ENCODE measurements at places on chromosomes 16 and 17. TPM values are rescaled to one million over a fixed set of nuclear protein-coding genes. Genes with fewer than 3 reads are reported as not detected.

- no peak for DNase-seq
Measured at GRCh38 chr16:49608098-49608497, 234.5 kb downstream of the C16orf78 start.

DNA sequence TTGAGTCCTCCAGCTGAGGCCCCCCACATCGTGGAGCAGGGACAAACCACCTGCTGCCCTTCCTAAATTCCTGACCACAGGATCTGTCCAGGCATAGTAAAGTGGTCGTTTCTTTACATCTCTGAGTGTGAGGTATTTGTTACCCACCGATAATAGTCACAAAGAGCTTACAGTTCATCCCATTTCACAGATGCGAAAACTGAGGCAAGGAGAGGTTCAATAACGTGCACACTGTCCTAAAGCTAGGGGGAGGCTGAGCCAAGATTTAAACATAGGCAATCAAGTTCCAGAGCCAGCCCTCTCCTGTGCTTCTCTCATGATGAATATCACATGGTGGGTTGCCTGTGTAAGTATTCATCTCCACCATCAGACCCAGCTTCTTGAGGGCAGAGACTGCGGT, 135.4 kb downstream of the CCT6B start:
- no peak for DNase-seq

- no peak for DNase-seq
Measured at GRCh38 chr17:37828651-37829124, 83.8 kb upstream of the HNF1B start.

GRCh38 chr17:10126616-10127501, 71.5 kb downstream of the GAS7 start:
- no peak for DNase-seq

DNA sequence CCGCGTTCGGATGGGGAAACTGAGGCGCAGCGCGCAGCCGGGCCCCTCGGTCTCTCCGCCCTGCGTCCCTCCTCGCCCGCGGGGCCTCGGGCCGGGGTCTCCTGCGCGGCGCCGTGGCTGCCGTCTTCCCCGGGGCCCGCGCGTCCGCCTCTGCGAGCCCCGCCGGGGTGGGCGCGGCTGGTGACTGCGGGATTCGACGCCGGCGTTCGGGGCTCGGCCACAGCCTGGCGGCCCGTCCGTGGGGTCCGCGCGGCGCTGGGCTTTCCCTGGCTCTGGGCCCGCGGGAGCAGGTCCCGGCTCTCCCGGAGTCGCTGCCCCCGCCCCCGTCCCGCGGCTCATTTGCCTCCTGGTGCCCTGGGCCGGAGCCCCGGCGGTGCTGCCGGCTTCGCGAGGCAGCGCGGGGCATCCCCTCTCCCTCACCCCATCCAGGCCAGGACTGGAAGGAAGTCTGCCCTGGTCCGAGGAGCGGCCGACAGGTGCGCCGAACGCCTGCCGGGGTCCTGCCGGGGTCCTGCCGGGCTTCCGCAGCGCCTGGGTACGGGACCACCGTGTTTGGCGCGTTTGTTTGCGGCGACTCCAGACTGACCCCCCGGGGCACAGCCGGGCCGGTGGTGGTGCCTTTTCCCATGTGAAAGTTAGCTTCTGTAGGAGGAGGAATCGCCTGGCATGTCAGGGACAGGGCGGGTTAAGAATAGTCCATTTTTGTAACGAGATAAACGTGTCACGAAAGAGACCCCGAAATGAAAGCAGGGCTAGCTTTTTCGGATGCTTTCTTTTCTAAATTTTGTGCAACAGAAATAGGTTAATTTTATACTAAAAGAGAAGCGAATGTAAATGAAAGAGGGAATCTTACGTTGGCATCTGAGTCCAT, 671 bp downstream of the CHMP6 start:
- DNase-seq = no peak

- no peak for DNase-seq
Measured at GRCh38 chr17:55660178-55660886, 62.3 kb downstream of the TMEM100 start.

- DNase-seq = no peak
Measured at GRCh38 chr17:31803494-31804213, 55.4 kb downstream of the COPRS start.

GRCh38 chr16:66695471-66695934, 1.0 kb downstream of the CMTM4 start:
- no peak for DNase-seq

- no peak for DNase-seq
Measured at GRCh38 chr16:72482695-72483094, 310.7 kb upstream of the PMFBP1 start.

GRCh38 chr17:10052106-10052813, 146.1 kb downstream of the GAS7 start:
- DNase-seq = no peak

- DNase-seq = no peak
Measured at GRCh38 chr16:63061319-63061718, 1025.1 kb upstream of the CDH8 start.

DNA sequence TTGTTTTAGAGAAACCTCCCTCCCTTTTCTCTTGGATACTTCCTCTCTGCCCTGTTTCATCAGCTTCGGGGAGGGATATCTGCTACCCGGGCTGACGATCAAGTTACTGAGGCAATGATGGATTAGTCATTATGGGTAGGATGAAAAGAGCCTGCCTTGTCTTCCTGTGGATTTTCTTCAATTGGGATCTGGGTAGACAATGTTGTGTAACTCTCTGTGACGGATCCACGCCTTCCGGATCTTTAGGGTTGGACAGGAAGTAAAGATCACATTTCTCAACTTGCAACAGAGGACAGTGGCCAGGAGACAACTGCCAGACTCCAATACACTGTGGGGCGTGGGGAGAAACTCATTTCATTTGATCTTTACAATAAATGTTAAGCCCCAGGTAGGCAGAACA, 11.3 kb upstream of the CHST6 start:
- peak; percentile 61 for DNase-seq

DNA sequence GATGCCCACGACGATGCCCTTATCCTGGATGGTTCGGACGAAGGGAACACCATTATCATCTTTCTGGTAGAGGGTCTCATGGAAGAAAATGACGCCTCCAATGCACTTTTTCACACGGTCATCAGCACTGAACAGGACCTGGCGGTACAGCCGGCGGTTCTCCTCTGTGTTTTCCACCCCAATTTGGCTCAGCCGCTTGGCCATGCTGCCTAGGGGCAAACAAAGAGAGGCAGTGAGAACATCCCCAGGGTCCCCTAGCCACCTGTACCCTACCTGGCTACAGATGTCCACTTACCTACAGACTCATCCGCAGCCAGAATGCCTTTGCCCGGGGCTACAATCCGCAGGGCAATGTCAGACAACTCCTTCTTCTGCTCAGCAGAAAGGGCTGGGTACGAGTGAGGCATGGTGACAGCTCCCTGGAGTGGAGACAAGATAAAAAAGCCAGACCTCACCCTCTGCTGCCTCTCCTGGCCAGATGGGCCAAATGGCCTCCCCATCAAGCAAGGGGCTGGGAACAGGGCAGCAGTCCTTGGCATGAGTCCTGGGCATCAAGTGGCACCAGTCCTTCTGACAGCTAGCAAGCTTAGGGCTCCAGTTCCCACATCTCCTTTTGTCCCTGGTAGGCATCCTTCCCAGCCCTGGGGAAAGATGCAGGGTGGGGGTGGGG, 1.4 kb downstream of the ALDOC start:
- DNase-seq = no peak

DNA sequence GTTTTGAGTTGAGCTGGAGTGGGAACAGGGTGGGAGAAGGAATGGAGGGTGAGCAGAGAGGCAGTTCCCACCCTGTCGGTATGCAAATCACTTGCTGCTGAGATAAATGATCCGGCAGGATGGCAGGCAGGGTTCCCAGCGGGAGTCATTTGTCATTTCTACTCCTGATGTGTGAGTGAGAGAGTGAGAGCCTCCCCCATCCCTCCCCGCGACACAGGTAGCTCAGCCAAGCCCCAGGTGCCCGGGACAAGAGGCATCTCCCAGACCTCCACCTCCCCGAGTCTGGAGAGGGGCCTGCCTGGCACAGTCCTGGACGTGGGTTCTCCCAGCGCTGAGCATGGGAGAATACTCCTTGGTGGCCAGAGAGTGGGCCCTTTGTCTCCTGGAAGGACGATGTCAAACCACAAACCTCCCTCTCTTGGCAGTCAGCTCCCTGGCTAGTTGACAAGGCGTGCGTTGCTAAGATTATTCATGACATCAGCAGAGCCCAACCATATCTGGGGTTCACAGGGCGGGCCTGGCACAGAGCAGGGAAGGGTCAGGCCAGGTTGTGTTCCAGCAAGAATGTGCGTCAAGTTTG, 33.7 kb upstream of the TNRC6C start:
- DNase-seq = no peak

DNA sequence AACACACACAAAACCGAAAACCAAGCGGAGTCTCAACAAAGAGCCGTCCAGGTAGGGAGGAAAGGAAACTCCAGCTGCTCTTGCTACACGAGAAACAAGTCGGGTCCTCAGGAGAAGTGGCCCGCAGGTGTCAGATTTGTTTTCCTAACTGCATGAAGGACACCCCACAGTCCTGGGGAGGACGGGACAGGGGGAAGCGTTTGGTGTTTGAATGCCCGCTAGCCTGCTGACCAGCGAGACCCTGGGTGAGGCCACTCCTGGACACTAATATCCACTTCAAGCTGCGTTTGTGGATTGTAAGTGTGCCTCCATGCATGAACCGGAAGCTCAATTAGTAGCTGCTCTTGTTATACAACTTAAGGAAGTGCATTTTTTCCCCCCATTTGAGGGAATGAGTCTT, 299.5 kb downstream of the MAF start:
- DNase-seq = no peak

GRCh38 chr16:56115817-56116576, 75.3 kb upstream of the GNAO1 start:
- no peak for DNase-seq

Gene PCGF2
- 25.1 TPM for total RNA-seq

Gene PLD6
- 9.7 TPM for total RNA-seq

Gene TMEM204
- total RNA-seq = 1.2 TPM

Data from kidney epithelial cell (primary cell).